ENCODE measurements at places on chromosomes 4 and X. TPM values are rescaled to one million over a fixed set of nuclear protein-coding genes. Genes with fewer than 3 reads are reported as not detected.
A peak's percentile ranks its signal among the peaks of the same experiment; 100 is the strongest.

Gene GRIA3
- 5.1 TPM for total RNA-seq

Gene PASD1
- total RNA-seq = not detected

Gene SMIM43
- not detected for total RNA-seq

DNA sequence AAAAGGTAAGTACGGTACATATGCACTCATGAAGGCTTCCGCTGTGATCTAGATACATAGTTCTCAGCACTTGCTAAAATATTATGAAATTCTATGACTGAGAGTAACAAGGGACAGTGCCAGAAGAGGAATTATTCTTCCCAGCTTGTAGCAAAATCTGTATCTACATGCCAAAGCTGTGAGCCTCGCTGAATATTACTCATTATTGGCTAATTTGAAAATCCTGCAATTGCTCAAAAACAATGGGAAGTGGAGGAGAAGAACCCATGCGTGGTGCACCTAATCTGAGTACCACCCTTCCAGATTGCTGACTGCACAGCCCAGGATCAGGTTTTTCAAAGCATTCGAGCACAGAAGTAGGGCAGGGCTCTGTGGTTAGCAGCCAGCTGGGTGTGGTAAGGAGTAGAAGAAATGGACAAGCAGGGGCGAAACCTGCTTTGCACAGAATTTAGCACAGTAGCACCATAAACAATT, 17.4 kb upstream of the PDCL2 start:
- DNase-seq = no peak

GRCh38 chrX:123570011-123570590, 162.8 kb downstream of the THOC2 start:
- DNase-seq = no peak

DNA sequence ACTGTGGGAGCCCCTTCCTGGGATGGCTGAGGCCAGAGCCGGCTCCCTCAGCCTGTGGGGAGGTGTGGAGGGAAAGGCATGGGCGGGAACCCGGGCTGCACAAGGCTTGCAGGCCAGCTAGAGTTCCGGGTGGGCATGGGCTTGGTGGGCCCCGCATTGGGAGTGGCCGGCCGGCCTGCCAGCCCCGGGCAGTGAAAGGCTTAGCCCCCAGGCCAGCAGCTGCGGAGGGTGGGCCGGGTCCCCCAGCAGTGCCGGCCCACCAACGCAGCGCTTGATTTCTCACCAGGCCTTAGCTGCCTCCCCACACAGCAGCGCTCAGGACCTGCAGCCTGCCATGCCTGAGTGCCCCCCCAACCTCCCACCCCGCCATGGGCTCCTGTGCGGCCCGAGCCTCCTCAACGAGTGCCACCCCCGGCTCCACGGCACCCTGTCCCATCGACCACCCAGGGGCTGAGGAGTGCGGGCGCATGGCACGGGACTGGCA, 78.0 kb downstream of the COX7B2 start:
- peak; percentile 51 for DNase-seq

DNA sequence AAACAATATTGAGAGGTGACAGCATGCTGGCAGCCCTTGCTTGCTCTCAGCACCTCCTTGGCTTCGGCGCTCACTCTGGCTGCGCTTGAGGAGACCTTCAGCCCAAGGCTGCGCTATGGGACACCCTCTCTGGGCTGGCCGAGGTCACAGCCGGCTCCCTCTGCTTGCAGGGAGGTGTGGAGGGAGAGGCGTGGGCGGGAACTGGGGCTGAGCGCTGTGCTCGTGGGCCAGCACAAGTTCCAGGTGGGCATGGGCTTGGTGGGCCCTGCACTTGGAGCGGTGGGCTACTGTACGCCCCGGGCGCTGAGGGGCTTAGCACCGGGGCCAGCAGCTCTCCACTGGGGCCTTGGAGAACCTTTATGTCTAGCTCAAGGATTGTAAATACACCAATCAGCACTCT, 1613.8 kb upstream of the IGFBP7 start:
- no peak for DNase-seq

DNA sequence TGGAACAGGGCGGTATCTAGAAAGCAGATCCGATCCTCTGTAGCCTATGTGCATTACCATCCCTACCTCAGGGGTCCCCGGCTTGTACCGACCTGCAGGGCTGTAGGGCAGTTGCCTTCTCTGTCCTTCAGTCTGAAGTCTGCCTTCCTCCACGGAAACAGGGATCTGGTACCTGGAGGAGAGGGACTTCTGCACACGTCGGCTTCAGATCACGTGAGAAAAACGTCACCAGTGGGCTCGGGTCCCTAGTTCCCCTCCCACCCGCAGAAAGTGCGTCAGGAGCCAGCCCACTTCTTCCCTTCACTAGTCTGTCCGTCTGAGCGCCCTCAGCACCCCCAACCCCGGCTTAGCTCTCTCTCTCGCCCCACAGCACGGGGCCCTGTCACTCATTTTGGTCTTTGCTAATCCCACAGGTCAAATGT, at the start of gene TCEAL5:
Gene TCEAL5, minus strand, starts transcription at position 170 of the 422 bp plus-strand sequence. CDS start 2,187 bp downstream, outside the sequence.
- DNase-seq = no peak

GRCh38 chr4:122356317-122356808, 22.4 kb upstream of the ADAD1 start:
- DNase-seq = no peak

DNA sequence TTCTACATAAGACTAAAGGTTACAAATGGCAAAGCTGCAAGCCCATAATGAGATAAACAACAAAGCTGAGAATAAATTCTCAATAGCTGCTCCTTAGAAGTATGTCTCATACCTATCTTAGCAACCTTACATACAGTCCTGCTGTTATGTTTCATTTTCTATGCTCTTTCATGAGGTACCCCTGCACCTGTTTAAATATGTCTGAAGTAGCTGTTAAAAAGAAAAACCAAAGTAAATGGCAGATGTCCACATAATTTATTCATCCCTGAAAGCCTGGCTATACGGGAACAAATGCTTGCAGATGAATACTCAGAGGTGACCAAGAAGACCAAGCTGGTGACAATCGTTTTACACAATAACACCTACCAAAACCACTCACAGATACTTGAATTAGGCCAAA, 22.5 kb downstream of the PPA2 start:
- no peak for DNase-seq
